ENCODE measurements at places on chromosomes 12 and 14. TPM values are rescaled to one million over a fixed set of nuclear protein-coding genes. Genes with fewer than 3 reads are reported as not detected.

Gene MYF6
- not detected for total RNA-seq

Gene GLIPR1L1
- total RNA-seq: not detected

Gene AVPR1A
- not detected for total RNA-seq

- no peak for DNase-seq
Observed at GRCh38 chr12:13606290-13606689, 375.1 kb downstream of the GRIN2B start.

DNA sequence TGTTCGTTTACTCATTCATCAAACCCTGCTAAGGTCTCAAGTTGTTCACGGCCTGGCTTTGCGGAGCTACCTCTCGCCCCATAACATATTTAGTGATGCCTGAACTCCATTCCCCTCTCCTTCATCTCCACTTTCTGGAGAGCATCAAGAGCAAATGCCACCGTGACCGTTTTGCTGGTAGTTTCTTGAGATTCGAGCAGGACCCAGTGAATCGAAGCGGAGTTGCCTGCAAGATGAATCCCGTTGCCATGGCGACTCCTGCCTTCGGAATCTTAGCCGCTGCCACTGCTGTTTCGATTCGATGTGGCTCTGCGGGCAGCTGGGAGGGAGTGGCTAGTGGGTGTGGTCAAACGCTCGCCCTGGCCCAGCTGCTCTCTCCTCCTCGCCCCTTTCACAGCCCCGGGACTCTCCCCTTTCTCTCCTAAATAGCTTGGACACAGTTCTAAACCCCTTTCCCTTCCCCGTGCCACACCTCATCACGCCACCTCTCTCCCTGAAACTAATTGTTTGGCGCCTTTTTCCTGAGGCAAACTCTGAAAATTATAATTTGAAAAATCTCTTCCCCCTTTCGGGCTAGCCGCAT lies 1.4 kb downstream of the DAAM1 start:
- DNase-seq: peak; percentile 92

DNA sequence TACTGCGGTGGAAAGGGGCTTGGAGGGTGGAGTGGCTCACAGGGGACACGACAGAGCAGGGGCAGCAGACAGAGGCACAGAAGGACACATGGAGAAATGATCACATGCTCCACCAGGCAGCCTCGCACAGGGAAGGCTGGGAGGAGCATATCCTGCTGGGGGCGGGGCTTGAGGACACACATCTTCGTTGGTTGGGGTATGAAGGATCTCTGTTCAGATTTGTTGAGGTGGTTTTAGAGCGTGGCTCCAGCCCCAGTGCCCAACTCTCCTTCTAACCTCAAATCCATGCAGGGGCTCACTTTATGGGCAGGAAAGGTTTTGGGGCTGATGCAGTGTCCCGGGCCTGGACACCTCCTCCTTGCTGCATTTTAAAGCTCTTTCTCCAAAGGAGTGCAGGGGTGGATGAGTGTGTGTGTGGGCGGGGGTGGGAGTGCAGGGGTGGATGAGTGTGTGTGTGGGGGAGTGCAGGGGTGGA lies 733 bp upstream of the P3H3 start:
- DNase-seq: peak; percentile 89

- DNase-seq: no peak
Observed at GRCh38 chr14:58566979-58567378, 70.8 kb upstream of the DACT1 start.
